ENCODE measurements at places on chromosomes 5 and 9.

GRCh38 chr5:35061211-35061770 lies 13.5 kb upstream of the AGXT2 start:
- DNase-seq: no peak

GRCh38 chr9:91489361-91489899 lies 65.8 kb upstream of the NFIL3 start:
- DNase-seq: no peak

DNA sequence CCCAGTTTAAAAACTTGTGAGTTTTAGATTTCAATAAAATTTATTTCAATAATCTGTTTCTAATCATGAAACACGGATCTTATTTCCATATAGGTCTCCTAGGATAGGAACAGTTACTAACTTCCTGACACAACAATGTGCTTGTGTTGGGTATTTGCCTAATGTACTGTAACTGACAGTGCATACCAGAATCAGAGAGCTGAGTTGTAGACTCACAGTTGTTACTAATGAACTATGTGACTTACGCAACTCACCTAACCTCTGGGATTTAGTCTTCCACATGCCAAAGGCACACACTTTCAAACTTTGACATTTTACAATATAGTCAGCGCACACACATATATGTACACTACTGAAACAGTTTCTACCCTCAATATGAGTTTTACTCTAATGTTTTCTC lies 77.7 kb downstream of the HOMER1 start:
- DNase-seq: peak; percentile 5

GRCh38 chr9:129323376-129323998 lies 145.4 kb upstream of the IER5L start:
- DNase-seq: no peak

DNA sequence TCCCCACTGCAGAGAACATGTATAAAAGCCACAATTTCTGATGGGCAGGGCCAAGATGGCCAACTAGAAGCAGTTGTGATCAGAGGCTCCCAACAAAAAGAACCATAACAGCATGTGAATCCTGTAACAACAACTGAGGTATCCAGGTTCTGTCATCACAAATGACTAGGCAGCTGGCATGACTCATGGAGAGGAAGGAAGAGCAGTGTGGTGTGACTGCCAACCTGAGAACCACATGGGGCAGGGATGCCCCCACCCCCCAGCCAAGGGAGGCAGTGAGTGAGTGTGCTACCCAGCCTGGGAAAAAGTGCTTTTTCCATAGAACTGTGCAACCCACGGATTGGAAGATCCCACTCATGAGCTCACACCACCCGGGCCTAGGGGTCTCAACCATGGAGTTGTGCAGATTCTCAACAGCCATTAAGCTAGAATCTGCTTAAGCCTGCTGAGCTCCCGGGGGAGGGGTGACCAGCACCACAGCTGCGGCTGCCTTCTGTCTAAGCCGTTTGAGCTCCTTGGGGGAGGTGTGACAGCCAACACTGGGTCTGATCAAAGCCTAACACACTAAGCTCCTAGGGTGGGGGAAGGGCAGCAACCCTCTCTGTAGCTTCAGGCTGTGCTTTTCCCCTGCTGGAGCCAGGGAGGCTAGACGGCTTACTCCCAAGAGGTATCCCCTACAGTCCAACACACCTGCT lies 80.1 kb upstream of the DMAC1 start:
- no peak for DNase-seq

DNA sequence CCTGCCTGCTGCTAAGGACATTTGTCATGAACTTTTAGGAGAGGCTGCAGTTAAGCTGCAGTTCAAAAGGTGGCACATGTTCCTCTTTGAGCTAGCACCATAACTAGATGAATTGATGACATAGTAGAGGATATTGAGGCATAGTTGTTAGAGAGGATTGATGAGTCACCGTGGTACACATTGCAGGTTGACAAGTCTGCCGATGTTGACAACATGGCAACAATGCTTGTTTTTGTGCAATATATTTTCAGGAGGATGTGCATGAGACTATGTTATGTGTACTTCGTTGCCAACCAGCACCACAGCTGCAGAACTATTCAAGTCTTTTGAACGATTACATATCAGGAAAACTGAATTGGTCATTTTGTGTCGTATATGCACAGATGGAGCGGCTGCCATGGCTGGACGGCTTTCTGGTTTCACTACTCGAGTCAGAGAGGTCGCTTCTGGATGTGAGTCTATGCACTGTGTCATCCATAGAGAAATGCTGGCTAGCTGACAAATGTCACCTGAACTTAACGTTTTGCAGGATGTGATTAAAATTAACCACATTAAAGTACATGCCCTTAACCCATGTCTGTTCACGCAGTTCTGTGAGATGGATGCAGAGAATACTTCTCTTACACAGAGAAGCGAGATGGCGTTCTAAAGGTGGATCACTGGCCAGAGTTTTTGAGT lies 24.2 kb downstream of the ANP32B start:
- no peak for DNase-seq

- DNase-seq: no peak
Observed at GRCh38 chr5:3825531-3826451, 230.2 kb downstream of the IRX1 start.

GRCh38 chr5:173327084-173327947 lies 898 bp downstream of the STC2 start:
- peak; percentile 20 for DNase-seq

GRCh38 chr5:150081541-150082283 lies 4.6 kb downstream of the CSF1R start:
- DNase-seq: no peak

DNA sequence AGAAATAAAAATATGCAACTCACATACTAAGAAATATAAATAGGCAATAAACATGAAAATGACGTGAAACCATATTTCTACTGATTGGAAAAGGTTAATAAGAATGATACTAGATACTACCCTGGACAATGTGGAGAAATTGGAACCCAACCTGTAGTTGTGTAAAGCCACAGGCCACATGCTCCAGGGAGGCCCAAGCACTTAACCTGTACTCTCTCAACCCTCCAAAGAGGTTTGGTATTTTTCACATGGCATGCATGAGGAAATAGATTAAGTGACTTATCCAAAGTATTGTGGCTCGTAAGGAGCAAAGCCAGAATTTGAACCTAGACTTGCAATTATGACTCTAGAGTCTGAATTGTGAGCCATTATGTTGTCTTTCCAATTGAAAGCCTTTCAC lies 13.4 kb downstream of the LIFR start:
- DNase-seq: no peak

DNA sequence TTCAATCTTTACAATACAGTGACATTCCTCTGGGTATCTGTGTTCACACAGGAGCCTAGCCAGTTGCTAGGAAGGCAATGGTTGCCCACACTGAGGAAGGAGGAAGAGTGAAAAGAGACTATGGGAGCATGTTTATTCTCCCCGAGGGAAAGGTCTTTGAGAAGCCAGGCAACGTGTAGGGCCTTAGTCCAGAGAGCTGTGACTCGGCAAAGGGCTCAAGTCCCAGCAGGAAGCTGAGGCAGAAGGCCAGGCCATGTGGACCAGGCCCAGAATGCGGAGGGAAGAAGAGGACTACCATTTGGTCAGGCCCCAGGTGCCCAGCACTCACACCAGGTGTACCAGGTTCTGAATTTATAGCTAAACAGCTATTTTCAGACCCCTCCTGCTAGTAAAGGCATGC lies 136.6 kb upstream of the DMAC1 start:
- DNase-seq: no peak

DNA sequence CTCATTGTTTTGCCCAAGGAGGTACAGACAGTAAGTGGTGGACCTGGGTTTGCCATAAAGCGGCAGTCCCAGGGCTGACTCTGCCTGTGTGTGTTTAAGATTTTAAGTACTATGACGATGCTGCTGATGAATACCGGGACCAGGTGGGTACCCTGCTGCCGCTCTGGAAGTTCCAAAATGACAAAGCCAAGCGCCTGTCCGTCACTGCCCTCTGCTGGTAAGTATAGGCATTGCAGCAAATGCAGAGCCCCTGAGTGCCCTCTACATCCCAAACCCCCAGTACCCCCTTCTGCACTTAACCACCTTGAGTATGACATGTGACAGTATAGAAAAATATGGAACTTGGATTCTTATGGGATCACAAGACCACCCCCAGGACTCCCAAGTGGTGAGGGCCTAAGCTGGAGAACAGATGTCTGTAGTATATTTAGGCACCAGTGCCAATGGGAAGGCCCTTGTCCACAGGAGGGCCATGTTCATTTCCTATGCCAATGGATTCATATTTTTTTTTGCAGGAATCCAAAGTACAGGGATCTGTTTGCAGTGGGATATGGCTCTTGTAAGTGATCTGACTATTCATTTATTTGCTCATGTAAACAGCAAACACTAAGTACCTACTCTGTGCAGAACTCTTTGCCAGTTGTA lies 22.0 kb downstream of the ENHO start:
- DNase-seq: peak; percentile 42

GRCh38 chr9:134314039-134314949 lies 12.0 kb upstream of the RXRA start:
- DNase-seq: no peak

DNA sequence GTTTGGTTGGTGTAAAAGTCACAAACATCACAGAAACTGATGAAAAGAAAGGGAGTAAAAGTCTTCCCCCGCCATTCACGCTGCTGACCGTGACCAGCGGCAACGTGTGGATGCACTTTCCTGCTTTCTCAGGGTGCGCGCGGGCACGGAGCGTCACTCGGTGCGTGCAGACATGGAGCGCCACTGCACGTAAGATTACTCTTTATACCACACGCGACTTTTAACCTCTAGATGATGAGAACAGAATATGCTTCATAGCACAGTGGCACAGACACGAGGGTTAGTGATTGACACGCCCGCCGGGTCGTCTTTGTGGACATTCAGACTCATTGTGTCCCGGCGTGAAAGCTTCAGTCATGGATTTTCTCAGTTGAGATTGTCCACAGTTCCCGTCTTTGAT lies 15.7 kb downstream of the CEP72 start:
- no peak for DNase-seq

DNA sequence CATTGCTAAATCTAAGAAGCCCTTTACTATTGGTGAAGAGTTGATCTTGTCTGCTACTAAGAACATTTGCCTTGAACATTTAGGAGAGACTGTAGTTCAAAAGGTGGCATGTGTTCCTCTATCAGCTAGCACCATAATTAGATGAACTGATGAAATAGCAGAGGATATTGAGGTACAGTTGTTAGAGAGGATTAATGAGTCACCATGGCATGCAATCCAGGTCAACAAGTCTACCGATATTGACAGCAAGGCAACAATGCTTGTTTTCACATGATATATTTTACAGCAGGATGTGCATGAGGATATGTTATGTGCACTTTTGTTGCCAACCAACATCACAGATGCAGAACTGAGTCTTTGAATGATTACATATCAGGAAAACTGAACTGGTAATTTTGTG lies 134.3 kb upstream of the CDH9 start:
- no peak for DNase-seq

GRCh38 chr9:126959336-126959735 lies 44.8 kb downstream of the RALGPS1 start:
- no peak for DNase-seq

DNA sequence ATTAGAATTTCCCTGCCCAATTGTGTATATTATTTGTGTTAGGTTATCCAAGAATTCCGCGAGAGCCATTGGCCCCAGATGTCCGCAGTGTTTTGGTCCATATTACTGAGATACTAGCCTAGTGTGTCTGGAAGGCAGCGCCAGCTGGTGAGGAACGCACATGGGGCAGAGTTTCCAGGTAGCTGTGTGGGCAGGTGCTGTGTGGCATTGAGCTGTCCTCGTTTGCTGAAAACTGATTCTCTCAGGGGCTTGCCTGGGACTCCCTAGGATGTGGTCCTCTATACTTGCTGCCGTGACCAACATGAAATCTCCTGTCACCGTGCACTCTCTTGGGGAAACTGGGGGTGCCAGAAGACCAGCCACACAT lies 288.7 kb downstream of the FANCC start:
- DNase-seq: no peak

DNA sequence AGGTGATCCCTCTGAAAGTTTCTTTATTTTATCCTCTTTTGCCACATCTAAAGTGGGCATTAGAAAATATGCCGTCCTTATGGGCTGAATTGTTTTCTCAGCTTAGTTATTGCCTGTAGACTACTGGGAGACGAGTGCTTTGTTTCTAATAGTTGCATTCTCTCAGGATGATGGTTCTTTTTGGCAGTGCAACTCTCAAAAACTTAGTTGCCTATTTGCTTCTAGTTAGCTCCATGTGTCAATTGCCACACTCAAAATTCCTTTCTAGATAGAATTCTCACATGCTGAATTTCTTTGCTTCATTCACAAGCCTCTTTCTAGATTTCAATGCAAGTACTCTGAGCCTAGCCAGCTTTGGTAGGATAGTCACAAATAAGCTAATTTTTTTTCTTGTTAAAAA lies 155.5 kb downstream of the FGF10 start:
- no peak for DNase-seq

- no peak for DNase-seq
Observed at GRCh38 chr5:137621861-137622823, 113.7 kb downstream of the KLHL3 start.

DNA sequence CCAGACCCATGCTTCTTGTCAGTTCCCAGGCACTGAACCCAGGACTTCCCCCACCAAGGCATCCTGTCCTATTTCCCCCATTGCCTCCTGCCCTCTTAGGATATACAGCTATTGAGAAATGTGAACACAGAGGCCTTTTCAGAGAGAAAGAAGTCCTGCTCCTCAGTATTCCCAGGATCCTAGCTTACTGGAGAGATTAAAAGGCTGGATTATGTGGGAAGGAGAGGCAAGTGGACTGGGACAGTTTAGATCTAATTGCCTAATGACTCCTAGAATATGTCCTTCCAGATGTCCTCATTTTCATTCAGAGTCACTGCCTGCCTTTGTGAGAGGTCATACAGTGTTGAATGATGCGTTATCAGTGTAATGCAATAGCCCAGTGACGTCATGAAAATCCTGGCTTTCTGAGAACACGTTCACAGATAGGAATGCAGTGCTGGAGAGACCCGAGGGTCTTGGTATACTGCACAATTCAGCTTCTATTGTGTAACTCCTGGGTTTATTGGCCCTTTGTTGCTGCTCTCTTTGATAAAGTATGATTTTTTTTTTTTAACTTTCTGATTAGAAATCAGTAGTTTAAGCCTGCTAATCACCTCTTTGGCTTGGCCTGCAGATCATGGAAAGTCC lies 26.2 kb downstream of the WWC1 start:
- DNase-seq: peak; percentile 87

GRCh38 chr5:149310488-149310887 lies 34.8 kb upstream of the GRPEL2 start:
- no peak for DNase-seq

Data from H4 (cell line).